Panc1 (cell line): ENCODE measurements at places on chromosomes 13 and 19.

GRCh38 chr13:73585236-73585635, 526.4 kb downstream of the KLF5 start:
- no peak for DNase-seq
- H3K27me3 ChIP-seq: no peaks in the 10 kb centered on the region
- no peak overlapping the region for H3K4me3 ChIP-seq
- no peaks in the 10 kb centered on the region for H3K36me3 ChIP-seq

GRCh38 chr13:48977973-48978372, 2.3 kb downstream of the FNDC3A start:
- H3K4me3 ChIP-seq: peak overlapping the region; percentile 84
- no peaks in the 10 kb centered on the region for H3K36me3 ChIP-seq

DNA sequence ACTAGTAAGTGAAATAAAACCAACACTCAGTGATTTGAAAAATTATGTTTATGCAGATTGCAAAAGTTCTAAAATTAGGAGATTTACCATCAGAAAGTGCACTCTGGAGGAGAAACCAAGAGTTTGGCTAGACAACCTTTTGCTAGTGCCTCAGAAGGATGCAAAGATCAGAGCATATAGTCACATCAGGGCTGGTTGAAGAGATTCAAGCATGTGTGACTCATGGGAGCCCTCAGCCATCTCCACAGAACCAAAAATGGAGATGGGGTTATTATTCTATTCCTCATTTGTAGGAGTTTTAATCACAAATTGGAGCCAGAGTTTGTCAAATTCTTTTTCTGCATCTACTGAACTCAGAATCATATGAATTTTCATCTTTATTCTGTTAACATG, 32.9 kb upstream of the OXGR1 start:
- no peaks in the 10 kb centered on the region for H3K27me3 ChIP-seq
- DNase-seq: no peak
- no peak overlapping the region for H3K4me3 ChIP-seq
- H3K4me1 ChIP-seq: peaks cover 5% of the 10 kb centered on the region
- peak overlapping the region; percentile 51; the same call in 1 of the 2 replicates for H3K27ac ChIP-seq

DNA sequence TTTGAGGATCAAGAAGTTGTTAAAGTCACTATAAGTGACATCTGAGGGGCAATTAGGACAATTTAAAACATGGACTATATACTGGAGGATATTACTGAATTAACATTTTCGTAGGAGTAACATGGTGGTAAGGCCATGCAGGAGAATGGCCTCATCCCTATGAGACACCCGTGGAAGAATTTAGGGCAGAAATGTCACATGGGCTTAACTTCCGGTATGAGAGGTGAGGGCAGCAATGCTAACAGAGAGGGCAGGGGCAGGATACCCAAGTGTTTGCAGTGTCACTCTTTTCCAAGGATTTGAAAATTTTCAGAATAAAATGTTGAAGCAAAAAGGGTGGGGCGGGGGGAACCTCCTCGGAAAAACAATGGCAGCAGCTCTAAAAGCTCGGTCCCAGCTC, 23.6 kb downstream of the RANBP3 start:
- no peak overlapping the region for H3K4me3 ChIP-seq
- no peaks in the 10 kb centered on the region for H3K27me3 ChIP-seq
- no peak overlapping the region for H3K27ac ChIP-seq
- peaks cover 20% of the 10 kb centered on the region for H3K4me1 ChIP-seq
- H3K36me3 ChIP-seq: no peaks in the 10 kb centered on the region
- no peak for DNase-seq

GRCh38 chr13:51523082-51523518, 61.2 kb upstream of the WDFY2 start:
- no peak for DNase-seq
- H3K36me3 ChIP-seq: no peaks in the 10 kb centered on the region
- no peak overlapping the region for H3K27ac ChIP-seq
- H3K27me3 ChIP-seq: no peaks in the 10 kb centered on the region
- no peaks in the 10 kb centered on the region for H3K4me1 ChIP-seq

DNA sequence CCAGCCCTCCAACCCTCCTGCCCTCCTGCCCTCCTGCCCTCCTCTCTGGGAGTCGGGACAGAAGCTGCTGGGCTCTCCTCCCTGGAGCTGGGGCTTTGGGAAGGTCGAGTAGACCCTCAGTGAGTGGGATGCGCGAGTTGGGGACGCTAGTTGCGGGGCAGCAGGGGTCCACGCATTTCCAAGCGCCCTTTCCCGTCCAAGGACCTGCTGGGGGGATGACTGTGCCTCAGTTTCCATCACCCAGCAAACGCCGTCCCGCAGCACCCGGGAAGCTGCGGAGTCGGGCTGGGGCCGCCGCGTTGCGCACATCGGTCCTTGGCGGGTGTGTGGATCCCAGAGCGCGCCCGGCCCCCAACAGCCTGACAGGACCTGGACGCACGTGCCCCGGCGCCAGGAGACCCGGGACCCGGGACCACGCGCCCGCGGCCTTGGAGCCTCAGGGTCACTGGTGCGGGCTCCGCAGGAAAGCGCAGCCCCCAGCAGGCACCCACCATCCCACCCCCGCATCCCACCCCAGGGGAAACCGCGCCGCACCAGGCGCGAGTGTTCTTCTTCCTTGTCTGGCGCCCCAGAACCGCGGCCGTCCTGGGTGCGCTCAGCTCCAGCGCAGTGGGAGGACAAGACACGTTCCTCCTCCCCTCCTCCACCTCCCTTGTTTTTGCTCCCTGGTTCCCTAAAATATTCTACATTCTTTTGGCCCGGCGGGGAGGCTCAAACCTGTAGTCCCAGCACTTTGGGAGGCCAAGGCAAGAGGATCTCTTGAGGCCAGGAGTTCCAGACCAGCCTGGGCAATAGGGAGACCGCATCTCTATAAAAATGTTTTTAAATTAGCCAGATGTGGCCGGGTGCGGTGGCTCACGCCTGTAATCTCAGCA, 9.2 kb downstream of the ONECUT3 start:
- peaks cover 30% of the 10 kb centered on the region for H3K4me1 ChIP-seq
- H3K27ac ChIP-seq: no peak overlapping the region
- no peak for DNase-seq
- H3K4me3 ChIP-seq: no peak overlapping the region

GRCh38 chr13:105948143-105948542, 587.3 kb downstream of the EFNB2 start:
- no peak for DNase-seq
- no peak overlapping the region for H3K4me3 ChIP-seq

DNA sequence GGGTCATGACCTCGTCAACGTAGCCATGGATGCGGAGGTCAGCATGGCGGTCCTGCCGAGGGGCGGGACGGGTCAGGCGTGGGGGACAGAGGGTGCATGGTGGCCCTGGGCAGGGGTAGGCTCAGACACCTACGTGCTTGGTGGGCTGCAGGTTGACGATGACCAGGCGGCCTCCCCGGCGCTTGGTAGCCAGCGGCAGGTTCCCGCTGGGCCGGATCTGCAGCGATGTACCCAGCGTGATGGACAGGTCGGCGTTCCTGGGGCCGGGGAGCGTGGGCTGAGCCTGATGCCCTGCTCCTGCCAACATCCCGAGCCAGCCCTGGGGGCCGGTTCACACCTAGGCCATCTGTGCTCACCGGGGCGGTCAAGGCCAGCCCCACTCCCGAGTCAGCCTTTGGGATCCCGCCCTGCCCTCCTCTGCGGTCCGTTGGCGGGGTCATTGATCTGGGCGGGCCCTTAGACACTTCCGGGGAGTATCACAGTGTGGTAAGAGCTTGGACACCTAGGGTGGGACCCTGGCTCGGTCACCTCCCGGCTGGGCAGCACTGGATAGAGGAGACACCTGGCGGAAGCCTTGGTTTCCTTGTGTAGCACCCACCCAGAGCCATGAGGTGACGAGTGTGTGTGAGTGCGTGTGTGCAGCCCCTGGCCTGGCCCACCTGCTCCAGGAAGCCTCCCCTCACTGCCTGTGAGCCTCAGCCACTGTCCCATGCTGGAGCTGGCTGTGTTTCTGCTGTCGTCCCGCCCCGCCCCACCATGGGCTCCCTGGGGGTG, 7.3 kb downstream of the SIRT6 start:
- H3K36me3 ChIP-seq: no peaks in the 10 kb centered on the region
- peaks cover 4% of the 10 kb centered on the region for H3K4me1 ChIP-seq

DNA sequence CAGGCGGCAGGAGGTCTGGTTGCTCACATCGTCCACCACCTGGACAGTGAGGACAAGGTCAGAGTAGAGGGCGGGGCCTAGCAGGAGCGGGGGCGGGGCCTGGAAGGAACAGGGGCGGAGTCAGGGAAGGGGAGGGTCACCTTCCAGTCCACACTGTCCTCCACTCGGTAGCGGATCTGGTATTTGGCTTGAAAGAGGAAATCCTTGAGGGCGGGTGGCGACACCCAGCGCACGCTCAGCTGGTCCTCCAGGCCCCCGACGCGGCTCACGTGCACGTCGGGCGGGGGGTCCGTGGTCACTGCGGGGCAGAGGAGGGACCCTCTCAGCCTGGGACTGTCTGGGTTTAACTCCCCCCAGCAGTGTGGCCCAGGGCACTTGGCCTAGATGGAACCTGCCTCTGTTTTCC, 8.2 kb downstream of the REX1BD start:
- H3K27ac ChIP-seq: no peak overlapping the region
- H3K36me3 ChIP-seq: no peaks in the 10 kb centered on the region
- DNase-seq: no peak

- no peaks in the 10 kb centered on the region for H3K27me3 ChIP-seq
- no peak for DNase-seq
- no peaks in the 10 kb centered on the region for H3K4me1 ChIP-seq
- no peaks in the 10 kb centered on the region for H3K36me3 ChIP-seq
- H3K27ac ChIP-seq: no peak overlapping the region
Measured at GRCh38 chr19:19304186-19304965, 15.9 kb downstream of the SUGP1 start.

DNA sequence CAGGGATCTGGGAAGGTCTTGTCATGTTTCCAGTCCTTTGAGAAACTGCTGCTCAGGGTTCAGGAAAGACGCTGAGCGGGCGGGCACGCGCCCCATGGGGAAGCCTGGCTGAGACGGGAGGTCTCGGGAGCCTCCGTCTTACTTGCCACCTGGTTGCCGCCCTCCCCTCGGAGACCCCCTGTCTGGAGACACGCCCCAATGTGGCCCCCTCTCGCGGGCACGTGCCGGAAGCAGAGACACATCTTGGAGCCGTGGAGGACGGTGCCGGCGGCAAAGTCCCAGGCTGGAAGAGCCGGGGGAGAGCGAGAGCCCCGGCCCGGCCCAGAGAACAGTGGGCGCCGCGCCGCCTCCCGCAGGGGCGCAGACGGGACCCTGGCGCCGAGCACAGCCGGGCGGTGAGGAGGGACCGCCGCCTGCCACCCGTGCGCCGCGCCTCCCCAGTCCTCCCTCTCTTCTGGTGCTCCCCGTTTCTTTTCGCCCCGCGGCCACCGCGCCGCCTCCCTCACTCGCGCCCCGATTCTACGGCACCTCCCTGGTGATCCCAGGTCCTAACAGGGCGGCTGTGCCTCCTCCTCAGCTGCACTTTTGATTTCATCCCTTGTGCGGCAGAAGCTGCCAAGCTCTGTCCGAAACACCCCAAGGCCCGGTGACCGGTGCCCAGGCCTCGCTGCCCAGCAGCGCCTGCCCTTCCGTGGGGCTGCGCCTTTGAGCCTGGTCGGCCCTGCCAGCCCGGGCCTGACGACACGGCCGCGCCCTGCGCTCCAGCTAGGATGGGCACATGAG, 15.5 kb downstream of the GJB2 start:
- no peak for DNase-seq
- H3K4me3 ChIP-seq: no peak overlapping the region
- no peak overlapping the region for H3K27ac ChIP-seq
- H3K36me3 ChIP-seq: no peaks in the 10 kb centered on the region

DNA sequence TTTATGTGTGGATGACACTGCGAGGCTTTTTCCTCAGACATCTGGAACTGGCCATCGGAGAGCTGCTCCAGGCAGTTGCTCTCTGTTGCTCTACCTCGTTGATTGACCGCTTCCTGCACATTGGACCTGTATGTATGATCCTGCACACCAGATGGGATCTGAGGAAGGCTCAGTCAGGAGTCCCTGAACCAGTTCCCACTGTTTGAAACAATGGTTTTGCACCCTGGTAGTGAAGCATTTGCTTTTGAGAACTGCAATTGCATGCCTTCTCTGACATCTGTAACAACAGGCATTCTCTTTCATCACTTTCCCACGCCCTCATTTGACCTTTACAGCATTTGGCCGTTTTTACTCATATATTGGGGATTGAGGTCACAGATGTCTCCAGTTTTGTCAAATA, 61.1 kb upstream of the NPAS1 start:
- H3K4me3 ChIP-seq: no peak overlapping the region
- H3K4me1 ChIP-seq: peaks cover 18% of the 10 kb centered on the region
- DNase-seq: no peak
- no peaks in the 10 kb centered on the region for H3K27me3 ChIP-seq

DNA sequence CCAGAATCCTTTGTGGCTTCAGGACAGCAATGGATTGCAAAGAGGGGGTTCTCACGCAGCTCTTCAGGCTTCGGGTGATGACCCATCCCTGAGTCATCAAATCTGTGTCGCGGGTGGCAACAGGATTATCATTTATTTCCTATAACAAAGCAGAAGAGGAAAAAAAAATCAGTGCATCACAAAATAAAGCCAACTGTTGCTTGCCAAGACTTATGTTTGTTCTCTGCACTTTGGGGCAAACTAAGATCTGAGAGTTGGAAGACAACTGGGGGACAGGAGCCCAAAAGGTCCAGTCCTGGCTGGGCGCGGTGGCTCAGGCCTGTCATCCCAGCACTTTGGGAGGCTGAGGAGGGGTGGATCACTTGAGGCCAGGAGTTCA, 6.4 kb downstream of the GNA15 start:
- no peak overlapping the region for H3K4me3 ChIP-seq
- H3K36me3 ChIP-seq: no peaks in the 10 kb centered on the region
- H3K27me3 ChIP-seq: no peaks in the 10 kb centered on the region
- peak; percentile 63 for DNase-seq

GRCh38 chr19:32558607-32559228, 22.3 kb upstream of the PDCD5 start:
- no peak for DNase-seq
- no peaks in the 10 kb centered on the region for H3K36me3 ChIP-seq
- H3K4me1 ChIP-seq: no peaks in the 10 kb centered on the region

- H3K36me3 ChIP-seq: no peaks in the 10 kb centered on the region
- no peaks in the 10 kb centered on the region for H3K27me3 ChIP-seq
- H3K4me1 ChIP-seq: no peaks in the 10 kb centered on the region
- H3K4me3 ChIP-seq: no peak overlapping the region
- no peak overlapping the region for H3K27ac ChIP-seq
Measured at GRCh38 chr13:88345171-88345847, 674.1 kb downstream of the SLITRK5 start.

DNA sequence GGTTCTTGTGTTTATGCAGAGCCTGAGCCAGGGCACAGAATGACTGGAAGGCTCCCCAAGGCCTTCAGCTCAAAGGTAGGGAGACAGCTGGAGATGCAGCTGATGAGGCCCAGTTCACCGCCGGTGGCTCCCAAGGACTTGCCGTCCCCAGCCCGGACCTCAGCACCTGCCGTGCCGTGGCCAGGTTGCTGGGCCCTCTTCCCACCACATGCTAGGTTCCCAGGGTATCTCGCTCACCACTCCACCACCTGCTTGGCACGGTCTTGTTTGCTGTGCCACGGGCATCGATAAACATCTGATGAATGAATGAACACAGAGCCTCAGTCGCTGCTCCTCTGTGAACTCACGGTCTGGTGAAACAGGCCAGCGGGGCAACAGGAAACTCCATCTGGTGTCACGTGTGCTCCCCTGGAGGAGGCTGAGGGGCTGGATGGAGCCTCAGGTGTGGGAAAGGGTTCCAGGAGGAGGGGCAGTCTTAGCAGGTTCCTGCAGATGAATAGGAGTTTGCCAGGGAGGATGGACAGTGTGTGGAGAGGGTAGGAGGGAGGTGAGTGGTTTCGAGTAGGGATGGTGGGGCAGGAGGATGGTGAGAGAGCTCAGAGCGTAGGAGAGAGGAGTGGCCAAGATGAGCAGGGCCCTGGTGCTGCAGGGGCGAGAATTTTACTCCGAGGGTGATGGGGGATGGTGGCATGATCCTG, 3.6 kb upstream of the KLK14 start:
- H3K4me1 ChIP-seq: no peaks in the 10 kb centered on the region
- no peaks in the 10 kb centered on the region for H3K36me3 ChIP-seq
- H3K27me3 ChIP-seq: no peaks in the 10 kb centered on the region
- no peak for DNase-seq
